Fibroblast of the aortic adventitia (primary cell): ENCODE measurements at places on chromosomes 4 and X.

- no peak for DNase-seq
Measured at GRCh38 chrX:132786217-132786616, 172.2 kb downstream of the HS6ST2 start.

DNA sequence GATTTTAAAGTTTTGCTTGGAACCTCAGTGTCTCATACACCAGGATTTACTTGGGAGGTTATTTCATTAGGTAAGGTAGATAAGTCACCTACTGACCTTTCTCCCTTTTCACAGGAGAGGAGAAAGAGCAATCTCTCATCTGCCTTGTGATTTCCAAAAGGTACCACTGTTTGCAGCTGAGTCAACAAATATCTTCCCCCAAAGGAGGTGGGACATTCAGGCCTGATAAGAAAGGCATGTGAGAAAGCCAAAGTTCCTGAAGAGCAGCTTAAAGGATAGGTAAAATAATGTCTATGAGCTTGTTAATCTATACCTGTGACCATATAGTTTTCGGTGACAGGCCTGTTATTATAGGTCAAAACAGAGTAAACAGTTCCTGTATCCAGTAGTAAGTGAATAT, 45.0 kb downstream of the FAM47B start:
- DNase-seq = no peak

DNA sequence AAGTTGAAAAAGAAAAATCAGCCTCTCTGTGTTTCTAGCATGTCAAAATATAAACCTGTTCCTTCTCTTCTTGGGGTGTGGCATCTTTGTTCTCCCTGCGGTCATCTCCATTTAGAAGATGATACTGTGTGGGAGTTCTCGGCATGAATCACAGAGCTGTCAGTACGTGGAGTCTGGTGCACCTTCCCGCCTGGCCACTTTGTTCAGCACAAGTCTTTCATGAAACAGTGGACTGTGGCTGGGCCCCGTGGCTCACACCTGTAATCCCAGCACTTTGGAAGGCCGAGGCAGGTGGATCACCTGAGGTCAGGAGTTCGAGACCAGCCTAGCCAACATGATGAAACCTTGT, 166.5 kb downstream of the MAML3 start:
- no peak for DNase-seq

GRCh38 chrX:63889001-63889400, 104.0 kb upstream of the ARHGEF9 start:
- peak; percentile 2 for DNase-seq

DNA sequence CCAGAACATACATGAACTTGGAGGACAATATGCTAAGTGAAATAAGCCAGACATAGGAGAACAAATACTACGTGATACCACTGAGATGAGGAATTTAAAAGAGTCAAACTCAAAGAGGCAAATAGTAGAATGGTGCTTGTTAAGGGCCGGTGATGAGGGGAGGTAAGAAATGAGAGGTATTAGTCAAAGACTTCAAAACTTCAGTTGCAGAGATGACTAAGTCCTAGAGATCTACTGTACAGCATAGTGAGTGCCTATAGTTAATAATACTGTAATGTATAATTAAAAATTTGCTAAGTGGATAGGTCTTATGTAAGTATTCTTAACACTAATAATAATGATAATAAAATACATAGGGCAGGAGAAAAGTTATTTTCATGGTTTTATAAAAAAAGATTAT, 126.9 kb upstream of the VEGFC start:
- no peak for DNase-seq
